ENCODE measurements at places on chromosomes 7 and 10. TPM values are rescaled to one million over a fixed set of nuclear protein-coding genes. Genes with fewer than 3 reads are reported as not detected.

The PIK3CG gene
- 13.1 TPM for total RNA-seq

The SFTPA2 gene
- total RNA-seq, result 4.9 TPM

The CTAGE15 gene
- 0.55 TPM for total RNA-seq

The TUBAL3 gene
- 29.5 TPM for total RNA-seq

The LLCFC1 gene
- total RNA-seq, result not detected

The AGMO gene
- total RNA-seq, result 1.5 TPM

The CTTNBP2 gene
- total RNA-seq, result 2.6 TPM

The PTPRN2 gene
- total RNA-seq, result 18.1 TPM

The GPR26 gene
- total RNA-seq, result not detected

The OPN4 gene
- not detected for total RNA-seq

The SLC16A12 gene
- total RNA-seq, result not detected

The CCDC136 gene
- 12.4 TPM for total RNA-seq

The PIK3AP1 gene
- 42.6 TPM for total RNA-seq

The COBL gene
- 62.4 TPM for total RNA-seq

The SPDYE2B gene
- not detected for total RNA-seq

The TES gene
- 119 TPM for total RNA-seq

The ASAH2 gene
- total RNA-seq, result 0.75 TPM

The CCDC172 gene
- total RNA-seq, result not detected

The VPS41 gene
- 28.5 TPM for total RNA-seq

The INTS15 gene
- total RNA-seq, result 56.5 TPM
